ENCODE measurements at places on chromosomes 6 and 20. TPM values are rescaled to one million over a fixed set of nuclear protein-coding genes. Genes with fewer than 3 reads are reported as not detected.

GRCh38 chr20:327186-328026 is 2.1 kb downstream of the SOX12 start:
- H3K36me3 ChIP-seq = no peaks in the 10 kb centered on the region
- H3K27me3 ChIP-seq = no peaks in the 10 kb centered on the region
- peak; percentile 30 for DNase-seq
- no peak overlapping the region for H3K27ac ChIP-seq
- H3K4me3 ChIP-seq = peak overlapping the region; percentile 40

The RAD21L1 gene
- total RNA-seq = not detected

DNA sequence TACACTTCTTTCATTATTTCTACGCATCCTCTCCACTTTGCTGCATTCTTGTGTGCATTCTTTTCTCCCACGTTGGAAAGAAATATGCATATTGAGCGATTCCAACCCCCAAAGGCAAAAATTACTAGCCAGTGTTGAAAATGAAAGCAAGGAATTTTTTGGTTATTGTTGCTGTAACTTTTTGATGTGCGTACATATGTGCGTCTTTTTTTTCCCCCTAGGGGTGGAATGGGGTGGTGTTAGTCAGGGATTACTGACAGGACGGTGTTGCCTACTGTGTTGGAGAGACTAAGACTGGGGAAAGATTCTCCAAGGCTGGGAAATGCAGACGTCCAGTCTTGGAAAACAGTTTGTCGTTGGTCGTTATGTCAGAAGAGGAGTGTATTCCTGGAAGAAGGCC is 44.2 kb upstream of the ESR1 start:
- H3K4me1 ChIP-seq = no peaks in the 10 kb centered on the region
- peak; percentile 10 for DNase-seq
- H3K36me3 ChIP-seq = no peaks in the 10 kb centered on the region
- H3K4me3 ChIP-seq = no peak overlapping the region
- H3K27ac ChIP-seq = no peak overlapping the region

- no peaks in the 10 kb centered on the region for H3K36me3 ChIP-seq
- H3K27me3 ChIP-seq = no peaks in the 10 kb centered on the region
- H3K27ac ChIP-seq = no peak overlapping the region
- peaks cover 7% of the 10 kb centered on the region for H3K4me1 ChIP-seq
Observed at GRCh38 chr6:13101409-13101808, 226.9 kb downstream of the TBC1D7 start.

DNA sequence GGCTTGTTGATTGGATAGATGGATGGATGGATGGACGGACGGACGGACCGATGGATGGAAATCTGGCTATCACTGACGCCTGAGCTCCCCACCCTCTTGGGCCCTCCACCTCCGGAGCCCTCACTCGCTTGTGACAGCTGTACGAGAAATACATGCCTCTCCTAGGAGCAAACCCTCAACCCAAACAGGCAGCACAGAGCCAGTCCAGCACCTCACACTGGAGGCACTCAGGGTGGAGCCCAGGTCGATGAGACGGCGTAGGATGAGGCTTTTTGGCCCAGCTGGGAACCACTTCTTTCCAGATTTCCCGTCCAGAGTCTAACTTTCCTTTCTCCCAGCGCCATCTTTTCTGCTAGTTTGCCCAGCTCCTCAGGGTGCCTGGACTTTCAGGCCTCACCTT is 2.7 kb upstream of the LY6G5C start:
- no peak overlapping the region for H3K4me3 ChIP-seq
- DNase-seq = no peak
- no peak overlapping the region for H3K27ac ChIP-seq
- peaks cover 30% of the 10 kb centered on the region for H3K4me1 ChIP-seq
- H3K36me3 ChIP-seq = peaks cover 18% of the 10 kb centered on the region
- no peaks in the 10 kb centered on the region for H3K27me3 ChIP-seq

- H3K4me3 ChIP-seq = no peak overlapping the region
- no peak overlapping the region for H3K27ac ChIP-seq
- no peaks in the 10 kb centered on the region for H3K36me3 ChIP-seq
- DNase-seq = no peak
Observed at GRCh38 chr6:3518356-3519190, 61.7 kb upstream of the SLC22A23 start.

The F13A1 gene
- total RNA-seq = 32.5 TPM

The DPPA5 gene
- total RNA-seq = not detected

- H3K4me1 ChIP-seq = peaks cover 33% of the 10 kb centered on the region
- no peak overlapping the region for H3K27ac ChIP-seq
- H3K27me3 ChIP-seq = no peaks in the 10 kb centered on the region
Observed at GRCh38 chr20:4681991-4682401, 39.7 kb upstream of the PRND start.

The ADAM33 gene
- not detected for total RNA-seq

- no peak for DNase-seq
- H3K4me3 ChIP-seq = no peak overlapping the region
- H3K27me3 ChIP-seq = no peaks in the 10 kb centered on the region
- H3K4me1 ChIP-seq = no peaks in the 10 kb centered on the region
- no peak overlapping the region for H3K27ac ChIP-seq
- no peaks in the 10 kb centered on the region for H3K36me3 ChIP-seq
Observed at GRCh38 chr6:98463038-98464000, 371.1 kb upstream of the POU3F2 start.
